Amniotic epithelial cell (primary cell): ENCODE measurements at places on chromosomes 13 and 19.

DNA sequence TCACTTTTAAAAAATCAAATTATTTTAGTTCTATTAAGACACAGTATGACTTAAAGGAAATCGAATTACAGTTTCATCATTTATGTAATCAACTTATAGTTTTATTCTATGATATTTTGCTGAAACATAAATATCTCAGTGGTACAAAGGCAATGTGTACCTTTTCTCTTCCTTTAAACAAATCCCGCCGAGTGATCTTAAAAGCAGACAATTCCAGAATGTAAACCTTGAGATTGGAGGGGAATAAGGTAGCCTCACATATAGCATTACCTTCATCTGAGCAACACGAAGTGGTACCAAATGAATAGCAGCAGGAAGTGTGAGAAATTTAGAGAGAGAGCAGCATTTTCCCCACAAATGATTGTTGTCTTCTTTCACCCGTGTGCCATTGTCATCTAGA lies 842.2 kb upstream of the GPC6 start:
- no peak for DNase-seq

- no peak for DNase-seq
Measured at GRCh38 chr13:21701460-21701859, 30.6 kb downstream of the FGF9 start.

DNA sequence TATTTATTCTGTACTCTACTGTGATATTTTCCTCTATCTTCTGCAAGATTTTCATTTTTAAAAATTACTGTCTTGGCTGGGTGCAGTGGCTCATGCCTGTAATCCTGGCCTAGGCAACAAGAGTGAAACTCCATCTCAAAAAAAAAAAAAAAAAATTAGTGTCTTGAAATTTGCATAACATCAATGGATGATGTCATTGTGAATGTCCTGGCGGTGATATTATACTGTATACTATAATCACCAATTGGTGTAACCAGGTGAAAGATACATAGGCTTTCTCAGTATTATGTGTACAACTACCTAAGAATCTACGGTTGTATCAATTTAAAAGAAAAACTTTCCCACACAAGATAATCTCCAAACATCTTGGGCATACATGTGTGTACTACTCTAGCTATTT lies 15.2 kb downstream of the ZNF331 start:
- no peak for DNase-seq

DNA sequence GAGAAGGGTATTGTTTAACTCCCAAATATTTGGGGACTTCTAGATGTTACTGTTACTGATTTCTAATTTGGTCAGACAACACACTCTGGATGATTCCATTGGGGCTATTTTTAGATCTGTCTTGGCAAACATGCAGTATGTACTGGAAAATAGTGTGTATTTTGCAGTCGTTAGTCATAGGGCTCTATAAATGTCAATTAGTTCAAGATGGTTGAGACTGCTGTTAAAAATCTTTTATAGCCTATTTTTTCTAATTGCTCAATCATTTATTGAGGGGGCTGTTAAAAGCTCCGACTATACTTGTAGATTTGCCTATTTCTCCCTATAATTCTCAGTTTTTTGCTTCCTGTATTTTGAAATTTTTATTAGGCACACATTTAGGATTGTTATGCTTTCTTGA lies 31.4 kb downstream of the PPP5C start:
- no peak for DNase-seq

DNA sequence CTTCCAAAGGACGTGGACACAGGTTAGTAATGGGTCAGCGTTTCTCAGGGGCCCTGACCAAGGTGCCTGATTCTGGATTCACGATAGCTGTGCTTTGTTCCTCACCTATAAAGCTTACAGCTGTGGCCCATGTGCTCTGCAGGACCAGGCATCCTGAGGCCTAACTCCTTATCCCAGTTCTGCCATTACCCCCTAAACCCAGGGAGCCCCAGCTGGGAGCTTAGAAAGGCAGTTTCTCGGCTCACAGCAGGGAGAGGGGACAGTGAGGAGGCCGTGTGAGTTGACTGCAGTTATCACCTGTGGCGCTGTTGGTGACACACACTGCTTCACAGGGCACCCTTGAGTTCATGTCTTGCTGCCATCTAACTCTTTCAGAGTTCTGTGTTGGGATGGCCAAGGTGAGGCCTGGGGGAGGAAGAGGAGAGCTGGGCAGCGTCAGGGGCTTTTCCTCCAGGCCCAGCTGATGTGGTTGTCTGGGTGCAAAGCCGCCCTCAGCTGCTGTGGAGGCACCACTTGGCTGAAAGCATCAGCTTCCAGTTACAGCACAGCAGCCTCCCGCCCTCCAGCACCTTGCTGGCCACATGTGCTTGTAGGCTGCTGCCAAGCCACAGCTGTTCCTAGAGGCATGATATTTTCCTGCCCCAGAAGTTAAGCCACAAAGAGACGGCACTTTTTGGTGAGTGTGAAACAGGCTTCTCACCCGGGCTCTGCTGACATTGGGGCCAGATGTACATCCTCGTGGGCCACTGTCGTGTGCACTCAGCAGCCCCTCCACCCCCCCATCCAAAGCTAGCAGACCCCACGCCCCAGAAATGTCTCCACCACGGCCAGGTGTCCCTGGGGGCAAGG lies 99.6 kb upstream of the MCF2L start:
- DNase-seq: no peak

- no peak for DNase-seq
Measured at GRCh38 chr13:24618011-24618955, 61.9 kb upstream of the ATP12A start.

- DNase-seq: no peak
Measured at GRCh38 chr13:114126789-114127472, 5.5 kb downstream of the RASA3 start.

DNA sequence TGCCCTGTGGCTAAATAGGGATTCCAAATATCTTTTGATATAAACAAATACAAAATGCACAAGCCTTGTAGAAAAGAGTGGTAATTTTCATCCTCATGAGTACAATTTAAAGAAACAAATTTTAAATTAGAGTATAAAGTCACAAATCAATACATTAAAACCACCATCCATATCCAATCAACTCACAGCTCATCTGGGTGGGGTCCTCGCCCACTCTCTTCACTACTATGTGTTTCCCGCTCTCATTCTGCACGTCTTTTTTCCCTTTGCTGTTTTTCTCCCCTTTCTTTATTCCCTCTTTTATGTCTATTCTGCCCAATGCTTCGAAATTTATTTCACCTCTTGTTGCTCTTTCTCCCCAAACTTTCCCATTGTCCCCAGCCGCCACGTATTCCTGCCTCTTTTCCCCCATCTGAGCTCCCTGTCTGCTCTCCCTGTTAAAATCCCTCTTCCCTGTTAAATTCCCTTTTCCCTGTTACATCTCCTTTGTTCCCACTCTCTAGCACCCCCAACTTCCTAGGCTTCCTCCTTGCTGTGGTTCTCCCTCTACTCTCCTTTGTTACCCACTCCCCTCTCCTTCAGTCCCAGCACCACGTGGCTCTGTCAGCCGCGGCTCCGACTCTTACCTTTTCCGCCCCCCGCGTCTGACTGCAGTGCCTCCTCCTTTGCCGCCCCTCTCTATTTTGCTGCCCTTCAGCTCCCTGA lies 1.3 kb downstream of the ZNF616 start:
- DNase-seq: peak; percentile 11

DNA sequence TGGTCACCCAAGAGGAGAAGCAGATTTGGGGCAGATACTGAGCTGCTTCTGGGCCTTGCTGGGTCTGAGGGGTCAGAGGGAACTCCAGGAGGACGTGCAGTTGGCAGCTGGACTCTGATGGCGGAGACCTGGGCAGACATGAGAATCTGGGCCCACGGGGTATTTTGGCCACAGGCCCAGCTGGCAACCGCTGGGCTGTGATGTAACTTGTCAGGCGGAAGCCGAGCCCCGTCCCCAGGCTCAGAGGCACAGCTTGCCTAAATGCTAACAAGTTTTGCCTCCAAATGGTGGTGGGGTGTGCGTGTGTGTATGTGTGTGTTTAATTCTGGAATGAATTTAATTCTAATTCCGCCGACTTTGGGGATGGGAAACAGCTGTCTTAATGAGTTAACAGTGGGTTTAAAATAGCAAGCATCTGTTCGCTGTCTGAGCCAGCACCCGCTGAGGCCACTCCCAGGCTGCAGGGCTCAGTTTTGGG lies 11.6 kb downstream of the ZNRF4 start:
- DNase-seq: no peak

DNA sequence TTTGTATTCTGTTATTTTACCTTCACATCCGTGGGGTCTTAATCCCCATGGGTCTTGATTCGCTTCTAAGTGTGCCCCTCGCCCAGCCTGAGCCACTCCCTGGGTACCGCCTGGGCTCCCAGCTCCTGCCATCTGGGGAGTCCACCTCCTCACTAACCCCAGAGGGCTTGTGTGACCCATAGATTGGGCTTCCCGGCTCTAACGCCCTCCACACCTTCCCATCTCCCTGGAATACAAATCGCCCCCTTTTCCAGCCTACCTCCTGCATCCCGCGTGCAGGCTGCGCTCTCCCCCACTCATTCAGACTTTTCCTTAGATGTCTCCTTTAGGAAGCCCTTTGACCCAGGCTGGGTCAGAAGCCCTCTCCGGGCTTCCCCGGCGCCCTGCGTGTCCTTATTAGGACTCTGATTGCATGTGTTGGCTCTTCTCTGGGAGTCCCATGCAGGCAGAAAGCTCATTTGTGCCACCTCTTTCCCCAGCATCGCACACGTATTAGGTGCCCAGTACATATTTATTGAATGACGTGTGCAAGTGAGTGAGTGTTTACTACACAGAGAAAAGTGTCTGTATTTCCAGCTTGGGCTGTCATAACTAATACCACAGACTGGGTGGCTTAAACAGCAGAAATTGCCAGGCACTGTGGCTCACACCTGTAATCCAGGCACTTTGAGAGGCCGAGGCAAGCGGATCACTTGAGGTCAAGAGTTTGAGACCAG lies 757 bp downstream of the CCDC124 start:
- DNase-seq: peak; percentile 72
